ENCODE measurements at places on chromosomes 6 and 20. TPM values are rescaled to one million over a fixed set of nuclear protein-coding genes. Genes with fewer than 3 reads are reported as not detected.

DNA sequence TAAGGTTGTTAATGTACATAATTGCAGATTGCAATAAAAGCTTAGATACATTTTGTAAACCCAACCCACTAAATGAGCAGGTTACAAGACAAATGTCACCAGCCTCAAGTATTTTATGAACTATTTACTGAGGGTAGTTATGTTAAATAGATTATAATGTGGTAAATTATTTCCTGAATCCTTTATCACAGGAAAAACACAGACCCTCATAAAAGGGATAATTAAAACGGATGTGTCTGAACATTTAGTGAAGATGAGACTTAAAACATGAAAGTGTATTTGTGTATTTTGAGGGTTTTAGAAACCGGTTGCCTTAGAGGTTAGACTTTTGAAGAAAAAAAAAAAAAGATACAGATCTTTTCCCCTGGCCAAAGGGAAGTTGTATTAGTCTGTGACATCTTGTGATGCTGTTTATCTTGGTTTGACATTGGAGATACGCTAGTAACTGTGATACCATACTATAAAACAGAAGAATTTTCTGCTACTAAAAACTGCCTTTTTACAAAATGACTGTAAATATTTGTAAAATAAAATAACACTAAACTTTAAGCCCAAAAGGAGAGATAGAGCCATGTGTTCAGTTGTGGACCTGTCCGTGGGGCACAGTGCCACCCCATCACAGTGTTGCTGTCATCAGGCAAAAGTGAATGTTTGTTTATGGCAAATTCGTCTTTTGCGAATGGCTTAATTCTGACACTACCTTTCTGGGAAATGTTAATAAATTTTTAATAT lies 9.7 kb downstream of the DYNLT1 start:
- no peak for DNase-seq

DNA sequence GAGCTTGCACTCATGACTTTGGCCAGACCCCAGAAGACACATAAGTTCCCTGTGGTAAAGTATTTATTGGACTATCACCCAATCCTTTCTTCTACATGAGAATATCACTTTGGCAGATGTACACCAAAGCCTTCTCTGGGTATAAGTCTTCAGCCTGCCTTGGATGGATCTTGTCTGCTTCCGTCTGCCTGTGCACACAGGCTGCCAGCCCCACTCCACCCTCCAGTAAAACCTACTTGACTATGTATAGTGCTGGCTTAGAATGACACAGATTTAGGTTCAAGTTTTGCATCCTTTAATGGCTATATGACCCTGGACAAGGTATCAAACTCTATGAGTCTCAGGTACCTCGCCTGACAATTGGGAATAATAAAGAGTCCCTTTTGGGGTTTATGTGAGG lies 63.4 kb downstream of the BACH2 start:
- DNase-seq, result no peak

DNA sequence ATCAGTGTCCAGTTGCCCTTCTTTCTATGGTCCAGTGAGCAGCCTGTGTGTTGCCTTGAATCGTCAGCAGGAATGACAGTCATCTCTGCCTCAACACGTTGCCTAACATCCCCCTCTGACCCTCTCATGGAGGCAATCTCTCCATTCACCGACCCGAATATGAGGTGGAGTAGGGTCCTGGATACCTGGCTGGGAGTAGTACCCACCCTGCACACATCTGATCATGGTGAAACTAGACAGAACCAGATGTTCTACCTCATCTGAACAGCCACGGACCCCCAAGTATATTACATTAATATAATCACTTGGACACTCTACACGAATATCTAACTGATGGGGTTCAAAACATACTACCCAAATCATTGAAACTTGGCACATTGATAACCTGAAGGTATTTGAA lies 77.0 kb upstream of the COL21A1 start:
- DNase-seq, result no peak

GRCh38 chr20:9241232-9241692 lies 172.4 kb downstream of the PLCB4 start:
- DNase-seq, result no peak

DNA sequence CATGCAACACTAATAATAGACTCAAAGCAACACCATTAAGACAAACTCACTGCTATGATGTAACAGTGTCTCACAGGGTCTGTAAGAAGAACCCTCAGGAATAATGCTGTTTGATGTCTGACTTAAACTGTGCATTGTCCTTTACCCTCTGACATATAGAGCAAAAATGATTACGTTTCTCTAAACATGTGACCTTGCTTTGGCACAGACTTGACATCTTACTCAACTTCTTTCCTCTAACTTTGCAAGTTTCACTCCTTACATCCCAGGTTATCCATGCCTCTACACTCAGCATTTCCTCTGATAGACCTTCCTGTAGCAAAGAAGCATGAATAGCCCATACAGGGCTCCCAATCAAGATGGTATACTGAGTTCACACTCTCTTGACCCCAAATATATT lies 252.7 kb downstream of the UST start:
- no peak for DNase-seq

- DNase-seq, result no peak
These were observed 84.2 kb downstream of the MYB start for GRCh38 chr6:135265278-135265677.

- DNase-seq, result no peak
These were observed 58.7 kb upstream of the SULF2 start for GRCh38 chr20:47843886-47844567.

Gene SPATA2
- 2.6 TPM for total RNA-seq

Gene PPP1R16B
- total RNA-seq, result 13.0 TPM

Gene GHRH
- not detected for total RNA-seq
